ENCODE measurements at places on chromosomes 5 and 9. TPM values are rescaled to one million over a fixed set of nuclear protein-coding genes. Genes with fewer than 3 reads are reported as not detected.

- DNase-seq, result no peak
Measured at GRCh38 chr9:70061776-70062175, 18.1 kb downstream of the MAMDC2 start.

Gene COL15A1
- 7.3 TPM for polyA plus RNA-seq

DNA sequence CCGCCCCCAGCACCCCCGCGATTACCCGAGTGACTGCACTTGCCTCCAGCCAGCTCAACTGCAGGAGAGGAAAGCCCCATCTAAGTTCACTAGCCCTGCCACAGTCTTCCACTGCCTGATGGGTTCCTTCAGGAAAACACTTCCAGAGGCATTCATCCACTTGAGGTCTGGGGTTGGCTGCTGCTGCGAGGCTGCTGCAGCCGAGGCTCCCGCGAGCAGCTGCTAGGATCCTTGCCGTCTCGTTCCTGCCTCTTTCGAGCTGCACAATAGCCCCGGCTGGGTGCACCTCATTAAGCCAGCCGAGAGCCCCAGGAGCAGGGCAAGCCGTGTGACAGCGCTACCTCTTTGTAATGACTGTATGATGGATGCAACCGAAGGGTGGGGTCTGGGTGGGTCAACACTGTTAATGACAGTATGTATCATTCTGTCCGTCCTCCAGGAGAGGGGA, 24.2 kb upstream of the ELAVL2 start:
- no peak for DNase-seq

Gene SH3RF2
- polyA plus RNA-seq, result 0.44 TPM

- DNase-seq, result no peak
Measured at GRCh38 chr5:139646912-139647505, 1.1 kb upstream of the CXXC5 start.

Gene HTR1A
- polyA plus RNA-seq, result 0.35 TPM

Data from left lung (tissue), 14 donors.